ENCODE measurements at places on chromosomes 1 and 21.
A peak's percentile ranks its signal among the peaks of the same experiment; 100 is the strongest.

GRCh38 chr21:42698733-42699132 is 45.3 kb downstream of the PDE9A start:
- no peak for DNase-seq

DNA sequence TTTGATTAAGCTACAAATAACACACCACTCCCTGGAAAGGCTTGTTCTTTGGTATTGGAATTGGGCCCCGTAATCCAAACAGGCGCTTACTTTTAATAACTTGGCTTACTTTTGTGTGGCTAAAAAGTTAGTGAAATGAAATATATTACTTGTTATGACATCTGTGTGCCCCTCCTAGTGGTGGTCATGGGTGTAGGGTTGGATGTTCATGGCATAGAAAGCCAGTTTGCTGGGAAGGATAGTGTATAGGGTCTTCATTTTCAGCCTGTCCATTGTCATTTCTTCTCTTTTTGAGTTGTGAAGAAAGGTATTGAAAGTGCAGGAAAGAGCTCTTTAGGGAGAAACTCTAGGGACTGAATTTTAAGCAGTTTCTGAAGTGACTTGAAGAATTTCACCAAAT is 5.9 kb downstream of the CDC14A start:
- DNase-seq: no peak

DNA sequence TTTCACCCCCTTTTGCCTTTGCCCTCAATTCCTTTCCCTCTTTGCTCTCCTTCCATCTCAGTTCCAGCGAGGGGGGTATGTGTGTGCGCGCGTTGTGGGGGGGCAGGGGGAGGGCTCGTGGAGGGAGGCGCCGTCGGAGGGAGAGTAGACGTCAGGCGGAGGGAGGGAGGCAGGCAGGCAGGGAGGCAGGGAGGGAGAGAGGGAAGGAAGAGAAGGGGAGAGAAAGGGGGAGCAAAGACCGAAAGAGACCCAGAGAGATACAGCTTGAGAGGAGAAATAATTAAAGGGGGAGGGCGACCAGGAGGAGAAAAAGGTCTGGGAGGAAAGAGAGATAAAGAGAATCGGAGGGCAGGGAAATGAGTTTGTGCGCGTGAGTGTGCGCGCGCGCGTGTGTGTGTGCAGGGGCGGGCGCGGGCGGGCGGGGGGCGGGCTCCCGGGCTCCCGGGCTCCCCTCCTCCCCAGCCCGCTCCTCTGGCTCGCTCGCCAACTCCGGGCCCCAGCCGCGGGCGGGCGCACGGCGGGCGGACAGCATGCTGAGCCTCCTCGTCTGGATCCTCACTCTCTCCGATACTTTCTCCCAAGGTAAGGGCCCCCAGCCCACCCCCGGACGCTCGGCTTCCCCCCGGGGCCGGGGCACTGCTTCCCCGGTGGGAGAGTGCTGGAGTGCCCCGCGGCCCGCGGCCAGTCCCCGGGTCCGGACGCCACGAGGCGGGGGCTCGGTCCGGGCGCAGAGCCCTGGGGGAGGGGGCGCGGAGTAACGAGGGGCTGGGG is at the start of gene KIRREL1:
Gene KIRREL1 (plus strand): TSS at position 499 of the 771 bp plus-strand sequence. CDS start 32 bp downstream, at position 531.
- peak; percentile 62 for DNase-seq

GRCh38 chr1:37070126-37070525 is 35.8 kb upstream of the GRIK3 start:
- no peak for DNase-seq

DNA sequence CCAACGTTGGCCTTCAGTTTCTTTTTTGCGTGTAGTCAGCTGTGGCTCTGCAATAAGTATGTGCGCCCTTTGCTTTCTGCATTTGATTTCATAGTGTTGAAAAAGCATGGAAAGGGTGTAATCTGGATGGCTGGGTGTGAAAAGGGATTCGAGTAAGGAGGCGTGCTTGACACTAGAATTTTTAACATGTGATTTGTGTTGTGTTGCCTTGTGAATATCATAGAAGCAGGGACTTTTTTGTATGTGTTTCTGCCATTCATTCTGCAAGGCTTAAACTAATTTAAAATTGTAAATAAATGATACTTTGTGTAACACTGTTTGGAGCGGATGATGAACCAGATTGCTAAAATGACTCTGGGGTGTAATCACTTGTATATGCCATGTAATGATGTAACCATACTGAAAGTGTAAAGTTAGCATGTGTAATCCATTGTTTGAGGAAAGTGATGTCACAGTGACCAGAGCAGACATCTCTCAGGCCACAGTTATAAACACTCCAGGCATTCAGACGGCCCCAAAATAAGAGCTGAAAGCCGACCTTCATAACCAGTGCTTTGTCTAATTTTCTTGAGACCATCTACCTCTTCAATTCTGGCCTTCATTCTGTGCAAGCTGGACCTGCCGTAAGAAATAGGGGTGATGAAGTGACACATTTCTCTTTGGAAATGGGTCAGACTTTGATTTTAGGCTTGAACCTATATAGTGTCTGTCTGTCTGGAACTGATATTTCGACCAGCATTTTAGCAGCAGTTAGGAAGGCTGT is 618 bp downstream of the SH3BGR start:
- no peak for DNase-seq

DNA sequence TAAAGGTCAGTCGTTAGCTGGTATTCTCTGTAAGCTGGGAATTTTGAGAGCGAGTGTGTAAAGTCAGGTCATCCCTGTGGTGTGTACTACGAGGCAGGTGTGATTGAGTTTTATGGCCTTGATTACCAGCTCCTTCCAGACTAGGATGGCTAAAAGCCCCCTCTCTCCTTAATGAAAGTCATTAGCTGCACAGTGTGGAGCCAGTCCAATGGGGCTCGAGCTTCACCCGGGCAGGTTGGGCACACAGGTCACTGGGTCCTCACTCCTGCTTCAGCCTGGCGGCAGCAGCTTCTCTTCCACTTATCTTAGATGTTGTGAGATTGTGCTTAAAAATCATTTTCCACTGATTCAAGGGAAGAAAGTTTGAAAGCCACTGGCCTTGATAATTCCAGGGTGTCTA is 3.0 kb downstream of the DMRTB1 start:
- no peak for DNase-seq

GRCh38 chr1:119636491-119637089 is 11.5 kb downstream of the ZNF697 start:
- DNase-seq: no peak

DNA sequence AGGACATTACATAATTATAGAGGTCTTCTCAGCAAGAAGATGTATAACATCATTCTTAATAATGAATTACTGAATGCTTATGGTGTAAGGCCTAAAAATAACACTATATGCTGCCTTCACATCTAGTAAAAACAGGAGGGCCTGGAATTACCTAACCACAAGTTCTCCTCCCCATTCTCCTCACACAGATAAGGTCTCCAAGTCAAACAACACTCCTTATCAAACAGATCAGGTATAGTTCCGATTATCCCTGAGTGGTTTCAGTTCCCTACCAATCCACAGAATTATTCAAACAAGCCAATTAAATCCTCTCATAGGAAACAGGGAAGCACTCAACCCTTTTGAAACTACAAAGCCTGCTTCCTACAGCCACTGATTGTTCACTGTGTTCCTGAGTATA is 4.0 kb upstream of the AGBL4 start:
- no peak for DNase-seq

DNA sequence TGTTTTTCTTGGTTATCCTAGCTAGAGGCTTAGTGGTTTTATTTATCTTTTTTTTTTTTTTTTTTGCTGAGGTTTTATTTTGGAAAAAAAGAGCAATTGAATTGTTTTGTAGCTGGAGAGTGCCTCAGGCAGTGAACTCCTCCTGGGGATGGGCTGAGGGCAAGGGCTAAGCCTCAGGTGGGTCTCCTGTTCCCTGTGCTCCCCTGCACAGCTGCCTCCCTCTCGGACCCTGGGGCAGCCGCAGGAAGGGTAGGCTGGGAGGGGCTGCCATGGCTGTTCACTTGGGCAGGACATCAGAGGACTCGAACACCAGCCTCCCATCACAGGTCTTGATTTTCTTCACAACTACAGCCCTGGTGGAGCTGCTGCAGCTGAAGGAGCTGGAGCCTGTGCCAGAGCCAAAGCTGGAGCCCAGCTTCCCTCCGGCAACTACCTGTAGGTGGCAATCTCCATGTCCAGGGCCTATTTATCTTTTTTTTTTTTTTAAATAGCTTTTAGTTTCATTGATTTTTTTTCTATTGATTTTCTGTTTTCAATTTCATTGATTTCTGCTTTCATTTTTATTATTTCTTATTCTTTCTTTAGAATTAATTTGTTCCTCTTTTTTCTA is 28.9 kb downstream of the LEPR start:
- no peak for DNase-seq

DNA sequence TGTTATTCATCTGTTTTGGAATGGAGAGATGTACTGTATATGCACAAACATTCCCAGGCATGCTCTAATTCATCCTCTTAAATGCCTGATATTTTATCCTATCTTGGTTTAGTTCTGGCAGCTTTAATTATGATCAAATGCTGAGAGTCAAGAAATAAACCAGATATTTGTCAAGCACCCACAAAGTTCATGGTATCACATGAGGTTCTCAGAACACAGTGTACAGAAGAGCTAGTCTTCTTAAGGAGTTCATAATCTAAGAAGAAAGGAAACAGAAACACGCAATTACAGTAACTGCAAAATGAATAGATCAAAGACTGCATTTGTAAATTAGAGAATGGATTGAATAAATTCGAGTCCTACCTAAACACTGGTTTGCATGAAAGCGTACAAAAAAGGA is 58.3 kb upstream of the KCNH1 start:
- no peak for DNase-seq

DNA sequence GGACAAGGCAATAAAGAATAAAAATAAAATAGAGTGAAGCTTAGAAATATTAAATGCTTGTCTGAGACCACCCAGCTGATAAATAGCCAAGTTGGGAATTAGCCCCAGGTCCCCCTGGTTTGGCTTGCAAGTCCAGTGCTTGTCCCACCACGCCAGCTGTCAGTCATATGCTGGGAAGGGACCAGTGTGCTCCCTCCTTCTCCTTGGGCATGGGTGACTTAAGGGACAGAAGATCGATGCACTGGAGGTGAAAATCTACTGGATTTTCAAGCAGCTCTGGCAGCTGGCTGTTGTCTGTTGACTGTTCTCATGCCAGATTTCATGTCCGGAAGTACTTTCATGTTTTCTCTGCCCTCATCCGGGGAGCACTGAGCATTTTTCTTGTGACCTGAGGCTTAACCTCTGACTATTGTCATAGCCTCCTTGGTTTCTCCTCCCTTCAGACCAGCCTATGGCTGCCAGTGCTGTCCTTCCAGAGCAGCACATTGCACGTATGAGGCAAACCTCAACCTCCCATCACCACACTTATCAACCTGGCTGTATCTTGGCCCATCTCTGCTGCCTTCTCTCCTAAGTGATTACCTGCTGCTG is 12.4 kb downstream of the LMOD1 start:
- DNase-seq: no peak

DNA sequence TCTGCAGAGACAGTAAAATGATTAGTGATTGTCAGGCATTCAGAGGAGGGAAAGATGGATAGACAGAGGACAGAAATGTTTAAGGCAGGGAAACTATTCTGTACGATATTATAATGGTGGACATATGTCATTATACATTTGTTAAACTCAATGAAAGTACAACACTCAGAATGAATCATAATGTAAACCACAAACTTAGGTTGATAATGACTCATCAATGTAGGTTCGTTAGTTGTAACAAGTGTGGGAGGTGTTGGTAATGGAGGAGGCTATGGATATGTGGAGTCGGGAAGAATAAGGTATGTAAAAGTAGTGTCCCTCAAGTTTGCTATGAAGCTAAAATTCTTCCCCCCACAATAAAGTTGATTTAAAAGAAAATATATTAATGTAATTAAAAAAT is 455.0 kb downstream of the BRINP3 start:
- no peak for DNase-seq

DNA sequence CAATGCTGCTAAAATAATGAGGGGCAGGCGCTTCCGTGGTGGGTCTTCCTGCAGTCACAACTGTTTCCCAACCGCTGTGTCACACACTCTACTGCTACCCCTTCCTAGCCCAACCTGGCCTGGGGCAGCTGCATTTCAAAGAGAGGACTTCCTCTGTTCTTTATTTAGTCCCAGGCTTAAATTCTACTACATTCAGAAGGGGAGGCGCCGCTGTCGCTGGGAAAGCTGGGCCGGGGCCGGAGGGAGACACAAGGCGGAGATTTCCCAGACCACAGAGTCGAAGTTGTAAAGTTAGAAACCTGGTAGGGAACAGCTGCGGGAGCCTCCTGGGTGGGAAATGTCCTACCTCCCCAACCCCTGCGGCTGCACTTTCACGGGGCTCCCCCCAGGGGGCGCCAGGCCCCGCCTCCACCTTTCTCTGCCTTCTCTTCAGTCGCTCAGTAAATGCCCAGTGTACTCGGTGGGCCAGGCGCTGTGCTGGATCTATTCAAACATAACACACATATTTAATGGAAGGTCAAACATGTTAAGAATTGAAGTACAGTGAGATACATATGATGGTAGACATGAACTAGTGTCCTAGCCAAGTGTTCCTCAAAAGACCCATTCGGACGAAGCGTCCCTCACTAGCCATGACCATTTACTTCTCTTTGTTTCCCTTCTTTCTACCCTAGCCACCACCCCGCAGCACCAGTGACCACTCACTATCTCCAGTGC is 23.1 kb downstream of the DYRK3 start:
- DNase-seq: no peak

DNA sequence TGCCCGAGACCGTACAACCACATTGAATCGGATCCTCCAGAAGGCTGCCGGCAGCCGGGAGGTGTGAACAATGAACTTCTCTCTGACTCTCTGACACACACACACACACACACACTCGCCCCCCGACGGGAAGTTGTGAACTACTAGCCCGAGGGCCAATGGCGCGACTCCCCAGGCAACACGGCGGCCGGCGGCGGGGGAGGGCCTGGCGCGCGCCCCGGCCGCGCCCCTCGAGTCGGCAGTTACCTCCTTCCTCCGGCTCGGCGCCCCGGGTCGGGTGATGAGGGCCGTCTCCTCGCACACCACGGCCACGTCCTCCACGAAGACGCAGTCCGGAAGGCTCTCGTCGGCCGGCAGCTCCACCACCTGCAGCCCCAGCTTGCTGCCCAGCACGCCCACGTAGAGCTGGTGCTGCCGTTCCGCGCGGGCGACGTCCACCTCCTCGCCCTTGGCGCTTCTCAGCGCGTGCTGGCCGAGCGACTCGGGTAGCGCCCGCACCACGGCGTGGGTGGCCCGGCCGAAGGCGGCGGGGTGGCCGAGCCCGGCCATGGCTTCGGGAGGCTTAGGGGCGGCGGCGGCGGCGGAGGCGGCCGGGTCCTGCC is 361 bp downstream of the DDAH1 start:
- DNase-seq: peak; percentile 60
